ENCODE measurements at places on chromosomes 11 and 22.

- peak; percentile 46 for DNase-seq
Observed at GRCh38 chr11:70467201-70468085, 69.1 kb downstream of the CTTN start.

- no peak for DNase-seq
Observed at GRCh38 chr22:48112687-48113521, 1350.5 kb downstream of the TBC1D22A start.

DNA sequence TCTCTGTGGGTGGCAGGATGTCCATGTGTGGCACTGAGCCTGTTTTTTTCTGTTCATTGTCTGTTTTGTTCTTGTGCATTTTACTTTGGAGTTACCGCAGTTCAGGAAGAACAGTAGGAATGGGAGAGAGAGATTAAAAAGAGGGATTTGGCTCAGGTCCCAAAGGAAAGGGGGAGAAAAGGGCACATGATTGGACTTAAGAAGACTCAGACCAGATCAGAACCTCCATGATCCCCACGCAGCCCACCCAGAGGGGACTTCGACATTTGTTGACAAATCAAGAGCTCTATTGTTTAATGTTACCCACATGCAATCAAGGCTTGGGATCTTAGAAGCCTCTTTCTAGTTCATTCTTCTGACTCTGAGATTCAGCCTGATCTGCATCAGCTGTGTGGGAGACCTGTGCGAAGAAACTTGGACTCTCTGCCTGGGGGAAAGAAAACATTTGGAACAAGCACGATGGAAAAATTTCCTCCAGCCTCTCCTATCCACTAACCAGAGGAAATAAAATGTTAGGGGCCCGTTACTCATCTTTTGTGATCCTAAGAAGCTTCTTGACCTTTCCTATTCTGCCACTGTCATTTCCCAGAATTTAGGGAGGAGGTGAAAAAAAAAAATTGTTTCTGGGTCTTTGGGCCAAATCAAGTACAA, 119.2 kb downstream of the SPON1 start:
- no peak for DNase-seq

- DNase-seq, result no peak
Observed at GRCh38 chr11:95541715-95542114, 247.9 kb downstream of the FAM76B start.

- DNase-seq, result no peak
Observed at GRCh38 chr11:2315395-2316168, 13.8 kb downstream of the TSPAN32 start.

GRCh38 chr22:36073476-36073875, 44.9 kb upstream of the RBFOX2 start:
- DNase-seq, result no peak

GRCh38 chr22:45511847-45512261, 9.2 kb downstream of the FBLN1 start:
- DNase-seq, result no peak

DNA sequence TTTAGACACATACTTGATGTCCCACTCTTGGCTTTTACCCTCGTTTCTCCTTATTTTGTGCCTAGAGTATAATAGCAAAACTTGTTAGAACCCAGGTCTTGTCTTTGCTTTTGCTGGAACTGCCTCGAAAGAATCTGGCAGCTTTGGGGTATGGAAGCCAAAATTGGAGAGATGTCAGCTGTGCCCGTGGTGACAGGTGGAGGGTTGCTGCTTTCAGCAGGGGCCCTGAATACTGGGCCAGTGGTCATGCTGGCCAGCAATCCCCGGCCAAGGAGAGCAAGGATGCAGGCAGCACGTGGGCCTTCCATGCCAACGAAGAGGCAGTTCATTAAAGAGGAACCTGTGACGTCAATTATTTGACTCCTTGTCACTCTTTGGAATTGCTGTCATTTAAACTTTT, 181.1 kb downstream of the HIPK3 start:
- DNase-seq, result no peak

DNA sequence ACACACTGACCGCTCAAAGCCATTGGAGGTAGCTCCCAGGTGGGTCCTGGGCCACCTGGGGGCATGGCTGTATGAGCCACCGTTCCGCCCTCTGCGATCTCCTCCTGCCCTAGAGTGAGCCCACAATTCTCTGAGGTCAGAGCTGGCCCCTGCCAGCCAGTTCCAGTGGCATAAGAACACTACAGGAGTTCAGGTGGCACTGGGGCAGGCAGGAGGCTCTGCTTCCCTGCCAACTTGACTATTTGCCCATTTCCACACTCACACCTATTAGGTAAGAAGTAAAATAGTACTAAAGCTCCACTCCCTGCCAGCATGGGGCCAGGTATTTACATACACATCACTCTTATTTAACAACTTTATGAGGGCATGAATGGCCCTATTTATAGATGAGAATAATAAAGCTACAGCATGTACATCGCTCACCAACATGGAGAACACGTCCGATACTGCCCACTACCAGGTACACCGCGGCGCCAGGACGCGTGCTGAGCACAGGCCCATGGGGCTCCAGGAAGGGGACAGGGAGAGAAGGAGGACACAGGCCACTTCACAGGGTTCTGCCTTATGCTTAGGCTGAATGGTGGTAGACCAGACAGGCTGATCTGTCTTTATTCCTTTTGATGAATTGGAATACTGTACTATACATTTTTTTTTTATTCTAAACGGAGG, 26.2 kb downstream of the PISD start:
- no peak for DNase-seq

GRCh38 chr22:18927573-18927972, 8.5 kb downstream of the PRODH start:
- DNase-seq, result no peak

DNA sequence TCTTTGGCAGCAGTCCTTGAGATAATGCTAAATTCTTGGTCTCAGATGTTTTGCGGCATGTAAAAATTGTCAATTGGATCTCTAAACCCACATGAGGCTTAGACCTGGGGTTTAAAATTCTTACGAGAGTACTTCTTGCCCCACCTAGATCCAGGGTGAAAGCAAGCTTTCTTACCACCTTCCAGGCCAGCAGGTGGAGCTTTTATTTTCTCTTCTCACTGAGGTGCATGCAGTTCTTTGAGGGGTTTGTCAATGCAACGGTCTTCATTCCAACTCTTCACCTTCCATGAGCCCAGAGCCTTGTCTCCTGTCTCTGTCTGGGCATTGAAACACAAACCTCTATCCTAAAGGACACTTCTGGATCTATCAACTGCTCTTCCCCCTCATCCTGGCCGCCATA, 154.1 kb downstream of the MYO18B start:
- no peak for DNase-seq

DNA sequence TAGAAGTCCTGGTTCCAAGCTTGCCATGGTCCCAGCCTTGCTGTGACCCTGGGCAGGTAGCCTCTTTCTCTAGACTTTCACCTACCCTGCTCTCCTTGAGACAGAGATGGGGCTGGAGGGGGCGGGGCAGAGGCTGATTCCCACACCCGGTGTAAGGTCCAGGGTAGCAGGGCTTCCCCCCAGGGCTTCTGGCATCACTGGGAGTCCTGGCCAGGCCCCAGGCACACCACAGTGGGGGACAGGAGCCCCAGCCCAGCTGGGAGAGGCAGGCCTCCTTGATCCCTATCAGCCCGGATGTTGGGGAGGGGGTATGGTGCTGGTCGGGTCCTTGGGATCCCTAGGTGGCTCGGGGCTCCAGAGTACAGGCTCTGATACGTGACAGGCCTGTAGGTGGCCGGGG, 1.7 kb upstream of the NUDT8 start:
- no peak for DNase-seq

DNA sequence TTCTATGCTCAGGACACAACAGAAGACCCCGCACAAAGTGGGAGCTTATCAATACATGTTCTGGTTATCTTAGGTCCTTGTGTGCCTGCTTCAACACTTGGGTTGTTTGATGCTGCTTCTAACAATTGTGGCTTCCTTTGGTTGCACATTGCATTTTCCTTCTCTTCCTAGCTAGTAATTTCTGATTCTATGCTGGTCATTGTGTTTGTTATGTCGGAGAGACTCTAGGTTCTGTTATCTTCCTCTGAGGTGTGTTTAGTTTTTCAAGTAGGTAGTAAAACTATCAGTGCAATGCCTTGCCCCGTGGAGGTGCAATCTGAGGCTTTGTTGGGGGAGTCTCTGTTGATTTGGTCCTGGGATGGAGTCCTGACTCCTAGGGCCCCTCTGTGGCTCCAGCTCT, 414.2 kb downstream of the SHANK2 start:
- no peak for DNase-seq

- DNase-seq, result no peak
Observed at GRCh38 chr11:10537600-10537999, 3.4 kb downstream of the RNF141 start.
